Left ventricle myocardium inferior (tissue), 1 donor: ENCODE measurements at places on chromosomes 12 and 14.
A peak's percentile ranks its signal among the peaks of the same experiment; 100 is the strongest.

- DNase-seq = no peak
Observed at GRCh38 chr14:95122621-95122945, 34.7 kb downstream of the DICER1 start.

DNA sequence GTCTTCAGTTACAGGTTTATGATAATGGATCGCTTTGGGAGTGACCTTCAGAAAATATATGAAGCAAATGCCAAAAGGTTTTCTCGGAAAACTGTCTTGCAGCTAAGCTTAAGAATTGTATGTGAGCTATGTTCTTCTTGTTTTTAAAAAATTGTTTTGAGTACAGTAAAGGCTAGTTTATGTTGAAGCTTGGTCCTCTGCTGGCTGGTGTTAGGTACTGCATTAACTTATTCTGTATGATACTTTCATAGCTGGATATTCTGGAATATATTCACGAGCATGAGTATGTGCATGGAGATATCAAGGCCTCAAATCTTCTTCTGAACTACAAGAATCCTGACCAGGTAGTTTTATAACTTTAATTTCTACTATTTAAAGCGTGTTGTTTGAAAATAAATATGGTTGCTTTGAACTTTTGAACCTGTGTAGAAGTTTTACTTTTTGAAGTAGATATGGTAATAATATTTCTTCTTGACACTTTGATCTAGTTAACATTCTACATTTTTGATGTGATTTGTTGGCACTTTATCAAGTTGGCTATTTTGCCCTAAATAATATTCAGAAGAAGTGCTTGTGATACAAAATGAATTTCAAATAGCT lies 55.7 kb downstream of the VRK1 start:
- no peak for DNase-seq

DNA sequence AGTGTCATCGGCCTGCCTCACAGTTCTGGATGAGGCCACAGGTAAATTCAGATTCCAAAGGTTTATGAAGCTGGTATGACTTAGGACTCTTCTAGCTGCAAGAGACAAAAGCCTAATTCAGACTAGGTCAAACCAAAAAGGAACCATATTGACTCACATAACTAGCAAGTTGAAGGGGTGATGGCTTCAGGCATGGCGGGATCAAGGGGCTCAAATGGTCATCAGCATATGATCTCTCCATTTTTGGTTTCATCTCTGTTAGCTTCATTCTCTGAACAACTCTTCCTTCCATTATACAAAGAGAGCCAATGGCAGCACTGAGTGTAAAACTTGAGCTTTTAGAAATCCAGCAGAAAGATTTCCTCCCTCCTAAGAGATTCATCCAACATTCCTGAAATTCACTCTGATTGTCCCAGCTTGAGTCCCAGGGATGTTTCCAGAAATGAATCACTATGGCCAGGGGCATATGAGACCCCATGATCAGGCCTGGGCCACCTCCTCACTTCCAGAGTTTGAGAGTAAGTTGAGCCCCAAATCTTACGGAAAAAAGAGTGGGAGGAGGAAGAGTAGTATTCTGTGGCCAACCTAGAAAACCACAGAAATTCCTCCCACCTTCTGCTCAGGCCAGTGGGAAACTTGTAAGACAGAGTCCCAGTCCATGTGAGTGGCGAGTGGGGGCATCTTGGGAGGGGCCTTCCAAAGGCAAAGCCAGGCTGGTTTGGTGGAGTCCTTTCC lies 2.0 kb upstream of the MAP1LC3B2 start:
- DNase-seq = no peak

DNA sequence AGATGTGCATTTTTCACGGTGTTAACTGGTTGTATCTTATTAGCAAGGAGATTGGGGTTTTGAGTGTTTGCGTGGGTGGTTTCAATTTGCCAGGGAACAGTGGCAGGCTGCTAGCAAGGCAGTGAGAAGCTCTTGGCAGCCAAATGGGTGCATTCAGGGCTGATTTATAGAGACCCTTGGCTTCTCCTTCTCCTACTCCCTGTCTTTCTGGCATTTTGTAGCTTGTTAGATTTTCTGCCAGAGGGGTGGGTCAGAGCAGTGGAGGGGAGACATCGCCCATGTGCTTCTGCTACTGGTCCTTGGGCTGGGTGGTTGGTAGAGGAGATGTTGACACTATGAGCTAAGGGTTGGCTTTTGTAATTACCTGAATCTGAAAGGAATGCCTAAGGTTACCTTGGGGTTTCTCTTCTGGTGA lies 9.6 kb downstream of the CALM1 start:
- DNase-seq = no peak

- DNase-seq = no peak
Observed at GRCh38 chr12:24904871-24905270, 44.0 kb downstream of the BCAT1 start.

DNA sequence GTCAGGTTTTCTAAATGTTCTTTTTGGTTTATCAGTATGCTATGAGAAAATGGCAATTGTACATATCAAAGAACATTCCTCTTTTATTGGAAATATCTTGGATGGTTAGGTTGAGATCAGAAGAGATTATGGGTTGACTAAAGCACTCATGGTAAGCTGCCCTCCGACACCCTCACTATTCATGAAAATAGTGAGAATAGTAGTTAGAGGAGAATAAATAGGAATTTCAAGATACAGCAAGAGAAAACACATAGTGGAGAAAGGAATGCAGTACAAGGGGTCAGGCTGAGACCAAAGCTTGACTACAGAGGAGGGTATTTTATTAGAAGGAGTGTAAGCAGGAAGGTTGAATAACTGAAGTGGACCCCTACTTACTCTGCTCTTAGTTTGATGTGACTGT lies 112.5 kb downstream of the PTPRQ start:
- no peak for DNase-seq

DNA sequence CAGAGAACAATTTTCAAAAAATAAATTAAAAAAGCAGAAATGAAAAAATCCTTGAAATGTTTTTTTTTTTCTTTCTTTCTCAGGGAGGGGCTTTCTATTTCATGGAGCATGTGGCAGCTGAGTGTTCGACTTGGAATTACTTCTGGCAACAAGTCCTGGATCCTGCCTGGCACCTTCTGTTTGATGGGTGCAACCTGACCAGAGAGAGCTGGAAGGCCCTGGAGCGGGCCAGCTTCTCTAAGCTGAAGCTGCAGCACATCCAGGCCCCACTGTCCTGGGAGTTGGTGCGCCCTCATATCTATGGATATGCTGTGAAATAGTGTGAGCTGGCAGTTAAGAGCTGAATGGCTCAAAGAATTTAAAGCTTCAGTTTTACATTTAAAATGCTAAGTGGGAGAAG lies 22.5 kb upstream of the HIGD1C start:
- no peak for DNase-seq

GRCh38 chr14:92987713-92988510 lies 65.0 kb downstream of the CHGA start:
- no peak for DNase-seq

- DNase-seq = peak; percentile 20
Observed at GRCh38 chr14:80987235-80988032, 32.0 kb downstream of the TSHR start.

GRCh38 chr12:52632656-52633055 lies 14.3 kb upstream of the KRT73 start:
- DNase-seq = no peak

GRCh38 chr14:39175445-39176262 lies 600 bp downstream of the PNN start:
- DNase-seq = peak; percentile 22

GRCh38 chr12:128458301-128458974 lies 191.5 kb downstream of the TMEM132C start:
- DNase-seq = no peak

DNA sequence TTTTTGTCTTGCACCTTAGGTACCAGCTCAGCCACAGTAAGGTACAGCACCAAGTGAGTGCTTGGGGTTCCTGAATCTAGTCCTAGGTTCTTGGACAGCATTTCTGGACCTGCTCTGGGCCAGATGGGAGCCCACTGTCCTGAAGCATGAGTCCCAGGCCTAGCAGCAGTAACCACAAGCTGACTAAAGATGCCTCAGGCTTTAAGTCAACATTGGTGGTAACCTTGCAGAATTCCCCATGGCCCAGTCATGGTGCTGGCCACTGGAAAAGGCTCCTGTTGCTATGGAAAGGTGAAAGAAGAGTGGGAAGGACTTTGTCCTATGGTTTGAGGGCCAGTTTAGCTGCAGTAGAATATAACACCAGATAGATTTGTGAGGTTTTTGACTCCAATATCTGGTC lies 86.9 kb upstream of the CLEC14A start:
- no peak for DNase-seq

GRCh38 chr12:123163227-123163626 lies 12.3 kb upstream of the PITPNM2 start:
- no peak for DNase-seq

DNA sequence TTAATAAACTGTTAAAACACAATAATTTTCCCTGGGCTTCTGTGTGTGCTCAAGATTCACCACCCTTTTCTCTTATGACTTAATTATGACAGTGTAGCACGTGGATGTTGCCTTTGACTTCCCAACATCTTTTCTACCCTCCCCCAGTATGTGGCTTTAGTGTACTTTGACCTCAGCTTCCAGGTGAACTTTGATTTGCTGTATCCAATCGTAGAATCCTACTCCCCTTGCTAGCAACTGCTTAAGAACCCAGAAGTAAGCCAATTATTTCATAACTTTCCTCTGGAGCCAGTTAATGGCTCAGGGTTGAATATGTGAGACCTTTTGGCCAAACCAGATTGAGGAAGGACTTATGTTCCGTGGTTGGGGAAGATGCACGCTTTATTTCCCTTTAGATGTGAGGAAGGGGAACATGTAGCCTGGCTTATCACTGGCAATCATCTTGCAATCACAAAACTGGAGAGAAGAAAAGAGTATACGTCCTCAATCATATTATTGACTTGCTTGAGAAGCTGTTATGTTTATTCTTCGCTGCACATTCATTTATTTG lies 259.6 kb upstream of the ATP2B1 start:
- no peak for DNase-seq

- DNase-seq = peak; percentile 61
Observed at GRCh38 chr14:70563869-70564268, 29.1 kb upstream of the ADAM20 start.
